ENCODE measurements at places on chromosomes 2 and 18. TPM values are rescaled to one million over a fixed set of nuclear protein-coding genes. Genes with fewer than 3 reads are reported as not detected.

GRCh38 chr2:16218625-16219024, 278.3 kb downstream of the MYCN start:
- H3K27me3 ChIP-seq = peaks cover 2% of the 10 kb centered on the region
- no peaks in the 10 kb centered on the region for H3K4me1 ChIP-seq
- no peak for DNase-seq
- H3K4me3 ChIP-seq = no peak overlapping the region
- H3K27ac ChIP-seq = no peak overlapping the region

ADGRF3 gene
- 0.47 TPM for total RNA-seq

TUBB8B gene
- total RNA-seq = not detected

DNA sequence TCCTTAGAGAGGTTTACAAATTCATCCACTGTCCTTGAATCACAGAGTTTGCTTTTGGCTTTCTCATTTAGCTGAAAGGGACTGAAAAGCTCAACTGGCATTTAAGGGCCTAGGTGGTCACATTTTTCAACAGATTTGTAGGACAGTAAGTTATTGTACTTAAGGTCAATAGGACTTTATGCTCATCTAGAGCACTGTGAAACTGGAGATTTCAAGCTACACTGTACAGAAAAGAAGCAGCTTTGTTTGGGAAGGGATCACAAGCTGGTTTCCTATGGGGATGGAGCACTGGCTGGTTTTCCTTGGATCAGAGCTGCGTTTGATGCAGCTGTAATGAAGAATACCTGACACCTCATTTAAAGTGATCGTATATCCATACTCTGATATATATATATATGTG, 482.7 kb downstream of the FBXO15 start:
- no peak overlapping the region for H3K4me3 ChIP-seq
- H3K36me3 ChIP-seq = peaks cover 11% of the 10 kb centered on the region
- peaks cover 17% of the 10 kb centered on the region for H3K4me1 ChIP-seq
- H3K27ac ChIP-seq = no peak overlapping the region
- DNase-seq = no peak
- no peaks in the 10 kb centered on the region for H3K27me3 ChIP-seq

DNA sequence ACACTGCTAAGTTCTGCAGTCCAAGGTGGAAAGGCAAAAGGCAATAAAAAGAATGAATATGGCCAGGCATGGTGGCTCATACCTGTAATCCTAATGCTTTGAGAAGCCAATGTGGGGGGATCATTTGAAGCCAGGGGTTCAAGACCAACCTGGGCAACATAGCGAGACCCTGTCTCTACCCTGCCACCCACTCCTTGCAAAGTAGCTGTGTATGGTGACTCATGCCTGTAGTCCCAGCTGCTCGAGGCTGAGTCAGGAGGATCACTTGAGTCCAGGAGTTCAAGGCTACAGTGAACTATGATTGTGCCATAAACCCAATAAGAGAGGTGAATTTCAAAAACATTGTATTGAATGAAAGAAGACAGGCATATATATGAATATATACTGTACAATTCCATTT, 2.4 kb downstream of the MYL12B start:
- H3K4me3 ChIP-seq = peak overlapping the region; percentile 97
- peaks cover 74% of the 10 kb centered on the region for H3K4me1 ChIP-seq
- no peak for DNase-seq
- peak overlapping the region; percentile 36 for H3K27ac ChIP-seq
- H3K27me3 ChIP-seq = no peaks in the 10 kb centered on the region

DNA sequence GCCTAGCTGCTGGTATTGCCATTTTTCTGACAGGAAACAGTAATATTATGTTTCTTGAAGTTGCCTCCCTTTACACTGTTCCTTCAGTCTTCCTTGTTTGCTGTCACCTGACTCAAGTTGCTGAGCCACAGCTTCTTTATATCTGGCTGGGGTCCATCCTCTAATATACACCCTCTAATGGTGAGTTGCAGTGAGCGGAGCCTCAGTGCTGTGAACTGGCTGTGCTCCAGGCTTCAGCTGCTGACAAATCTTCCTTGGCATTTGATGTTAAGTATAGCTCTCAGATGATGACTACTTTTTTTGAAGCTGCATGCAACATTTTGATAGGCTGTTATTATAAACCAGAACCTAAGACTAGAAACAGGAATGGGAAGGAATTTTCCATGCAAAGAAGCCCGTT, 366.7 kb downstream of the NUP35 start:
- H3K27ac ChIP-seq = no peak overlapping the region
- no peak for DNase-seq
- no peaks in the 10 kb centered on the region for H3K4me1 ChIP-seq
- H3K27me3 ChIP-seq = no peaks in the 10 kb centered on the region
- H3K4me3 ChIP-seq = no peak overlapping the region
- no peaks in the 10 kb centered on the region for H3K36me3 ChIP-seq

- H3K4me3 ChIP-seq = no peak overlapping the region
- no peak for DNase-seq
- peaks cover 2% of the 10 kb centered on the region for H3K27me3 ChIP-seq
Observed at GRCh38 chr2:207847098-207847806, 77.5 kb upstream of the FZD5 start.

- H3K4me1 ChIP-seq = peaks cover 77% of the 10 kb centered on the region
- H3K27ac ChIP-seq = peak overlapping the region; percentile 96
- peak overlapping the region; percentile 78 for H3K4me3 ChIP-seq
- H3K27me3 ChIP-seq = peaks cover 2% of the 10 kb centered on the region
- H3K36me3 ChIP-seq = peaks cover 11% of the 10 kb centered on the region
Observed at GRCh38 chr2:159139216-159139933, 147.1 kb downstream of the WDSUB1 start.

GRCh38 chr2:129004485-129004884, 685.8 kb upstream of the HS6ST1 start:
- no peak for DNase-seq
- H3K27me3 ChIP-seq = no peaks in the 10 kb centered on the region
- no peaks in the 10 kb centered on the region for H3K36me3 ChIP-seq

GRCh38 chr2:25176138-25176537, 7.8 kb upstream of the POMC start:
- H3K4me1 ChIP-seq = no peaks in the 10 kb centered on the region
- no peaks in the 10 kb centered on the region for H3K36me3 ChIP-seq

DNA sequence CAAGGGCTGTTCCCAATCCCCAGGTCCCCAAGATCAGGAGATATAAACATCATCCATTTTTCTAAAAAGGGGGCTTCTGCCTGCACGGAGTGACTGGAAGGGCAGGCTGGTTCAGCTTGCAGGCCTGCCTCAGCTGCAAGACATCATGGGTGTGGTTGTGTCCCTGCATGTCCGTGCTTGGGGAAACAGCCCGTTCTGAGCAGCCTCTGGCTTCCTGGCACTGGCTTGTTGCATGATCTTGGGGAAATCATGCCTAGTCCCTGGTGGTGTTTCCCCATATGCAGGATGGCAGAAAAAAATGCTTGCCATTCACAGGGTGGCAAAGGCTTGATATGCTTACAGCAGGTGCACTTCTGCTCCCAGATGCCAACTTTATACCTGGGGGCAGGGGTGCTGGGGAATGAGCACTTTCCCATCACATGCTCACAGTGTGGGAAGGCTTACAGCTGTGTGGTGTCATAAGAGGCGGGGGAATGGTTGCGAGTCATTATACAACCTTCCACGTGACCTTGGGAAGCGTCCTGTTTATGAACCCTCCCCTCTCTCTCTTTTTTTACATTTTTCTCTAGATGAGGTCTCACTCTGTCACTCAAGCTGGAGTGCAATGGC, 7.2 kb downstream of the PCARE start:
- H3K27ac ChIP-seq = no peak overlapping the region
- no peaks in the 10 kb centered on the region for H3K36me3 ChIP-seq
- peaks cover 17% of the 10 kb centered on the region for H3K4me1 ChIP-seq
- DNase-seq = no peak

DNA sequence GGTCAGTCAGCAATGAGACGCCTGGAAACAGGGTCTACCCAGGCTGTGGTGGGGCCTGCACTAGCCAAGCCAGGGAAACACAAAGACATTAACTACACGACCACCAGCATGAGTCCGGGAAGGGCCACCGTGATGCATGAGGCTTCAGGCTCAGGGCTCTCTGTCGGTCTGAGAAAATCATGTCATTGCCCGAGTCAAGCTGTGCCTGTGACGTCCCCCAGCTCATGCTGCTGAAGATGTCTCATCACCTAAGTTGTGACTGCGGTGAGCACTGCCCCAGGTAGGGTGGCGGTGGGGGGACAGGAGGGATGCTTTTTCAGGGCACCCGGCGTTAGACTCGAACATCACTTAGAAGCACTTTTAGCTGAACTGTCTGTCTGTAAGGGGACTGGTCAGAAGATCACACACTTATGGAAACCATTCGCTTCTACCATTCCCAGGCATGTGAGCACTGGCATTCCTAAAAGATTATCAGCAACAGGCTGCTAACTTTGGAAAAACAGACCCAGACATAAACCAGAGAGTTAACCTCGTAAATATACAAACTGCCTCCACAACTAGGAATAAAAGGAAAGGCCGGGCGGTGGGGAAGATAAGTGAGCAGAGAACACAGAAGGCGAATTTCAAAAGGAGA, 234.5 kb downstream of the HDAC4 start:
- DNase-seq = no peak
- no peak overlapping the region for H3K4me3 ChIP-seq
- no peak overlapping the region for H3K27ac ChIP-seq
- peaks cover 14% of the 10 kb centered on the region for H3K36me3 ChIP-seq
- no peaks in the 10 kb centered on the region for H3K4me1 ChIP-seq

FARSB gene
- 45.2 TPM for total RNA-seq

- no peaks in the 10 kb centered on the region for H3K36me3 ChIP-seq
- H3K4me3 ChIP-seq = no peak overlapping the region
- DNase-seq = no peak
- no peaks in the 10 kb centered on the region for H3K4me1 ChIP-seq
Observed at GRCh38 chr2:154995361-154995760, 296.9 kb downstream of the KCNJ3 start.

GRCh38 chr18:9691235-9691634, 16.9 kb upstream of the RAB31 start:
- H3K4me3 ChIP-seq = no peak overlapping the region
- H3K4me1 ChIP-seq = peaks cover 15% of the 10 kb centered on the region
- H3K36me3 ChIP-seq = no peaks in the 10 kb centered on the region
- DNase-seq = no peak
- peaks cover 4% of the 10 kb centered on the region for H3K27me3 ChIP-seq
- no peak overlapping the region for H3K27ac ChIP-seq

GRCh38 chr2:120596191-120596811, 139.4 kb upstream of the GLI2 start:
- peaks cover 2% of the 10 kb centered on the region for H3K27me3 ChIP-seq
- H3K27ac ChIP-seq = peak overlapping the region; percentile 45
- no peaks in the 10 kb centered on the region for H3K36me3 ChIP-seq
- no peak overlapping the region for H3K4me3 ChIP-seq

DNA sequence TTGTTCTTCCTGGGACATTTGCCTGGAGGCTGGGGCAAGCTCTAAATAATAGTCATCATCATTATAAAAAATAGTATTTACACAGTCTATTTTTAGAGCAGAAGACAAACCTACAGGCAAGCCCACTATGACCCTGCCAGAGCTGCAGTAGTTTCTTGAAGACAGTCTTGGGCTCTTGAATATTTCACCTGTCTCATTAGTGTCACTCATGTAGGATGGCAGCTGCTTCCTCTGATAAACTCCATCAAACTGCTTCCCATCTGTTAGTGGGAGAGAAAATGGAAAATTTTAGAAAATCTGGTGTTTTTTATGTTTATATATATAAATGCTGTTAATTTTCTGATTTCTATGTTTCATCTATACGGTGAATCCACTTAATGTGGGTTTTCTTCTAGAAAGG, 8.5 kb upstream of the CYRIA start:
- no peak overlapping the region for H3K4me3 ChIP-seq
- no peaks in the 10 kb centered on the region for H3K27me3 ChIP-seq
- H3K27ac ChIP-seq = no peak overlapping the region
- no peaks in the 10 kb centered on the region for H3K36me3 ChIP-seq

GRCh38 chr2:158009399-158009798, 92.3 kb upstream of the UPP2 start:
- no peak for DNase-seq
- peaks cover 16% of the 10 kb centered on the region for H3K27me3 ChIP-seq
- no peaks in the 10 kb centered on the region for H3K36me3 ChIP-seq
- no peak overlapping the region for H3K4me3 ChIP-seq

DSG3 gene
- not detected for total RNA-seq

GRCh38 chr2:128016620-128017019, 11.2 kb downstream of the SAP130 start:
- peaks cover 3% of the 10 kb centered on the region for H3K27me3 ChIP-seq
- H3K4me3 ChIP-seq = no peak overlapping the region
- H3K4me1 ChIP-seq = no peaks in the 10 kb centered on the region
- no peak for DNase-seq

SCN1A gene
- not detected for total RNA-seq

CYP27C1 gene
- total RNA-seq = 0.07 TPM

CROCC2 gene
- total RNA-seq = not detected

- H3K4me1 ChIP-seq = peaks cover 35% of the 10 kb centered on the region
- no peak overlapping the region for H3K4me3 ChIP-seq
- H3K36me3 ChIP-seq = peaks cover 36% of the 10 kb centered on the region
- peak overlapping the region; percentile 59 for H3K27ac ChIP-seq
- H3K27me3 ChIP-seq = peaks cover 7% of the 10 kb centered on the region
Observed at GRCh38 chr2:217834057-217834620, 168.7 kb downstream of the TNS1 start.

DNA sequence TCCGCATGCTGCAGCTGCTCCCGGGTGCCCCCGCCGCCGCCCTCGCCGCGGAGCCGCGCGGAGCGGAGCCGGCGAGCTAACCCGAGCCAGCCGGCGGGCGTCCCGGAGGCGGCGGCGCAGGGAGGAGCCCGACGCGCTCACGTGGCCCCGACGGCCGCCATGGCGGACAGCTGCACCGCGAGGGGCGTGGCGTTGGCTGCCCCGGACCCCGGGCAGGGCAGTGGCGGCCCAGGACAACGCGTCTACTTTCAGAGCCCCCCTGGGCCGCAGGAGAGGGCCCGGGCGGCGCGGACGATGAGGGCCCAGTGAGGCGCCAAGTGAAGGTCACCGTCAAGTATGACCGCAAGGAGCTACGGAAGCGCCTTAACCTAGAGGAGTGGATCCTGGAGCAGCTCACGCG, 30.0 kb upstream of the CCNYL1 start:
- DNase-seq = no peak
- H3K36me3 ChIP-seq = no peaks in the 10 kb centered on the region
- no peak overlapping the region for H3K27ac ChIP-seq
- peaks cover 28% of the 10 kb centered on the region for H3K4me1 ChIP-seq
- H3K27me3 ChIP-seq = peaks cover 9% of the 10 kb centered on the region

DNPEP gene
- 42.5 TPM for total RNA-seq

TIGD1 gene
- total RNA-seq = 3.0 TPM

- H3K27ac ChIP-seq = no peak overlapping the region
- H3K4me1 ChIP-seq = no peaks in the 10 kb centered on the region
- H3K4me3 ChIP-seq = no peak overlapping the region
- H3K36me3 ChIP-seq = no peaks in the 10 kb centered on the region
Observed at GRCh38 chr2:205800773-205801172, 118.5 kb downstream of the NRP2 start.
